Right lung (tissue), 10 donors: ENCODE measurements at places on chromosomes 3 and 15. TPM values are rescaled to one million over a fixed set of nuclear protein-coding genes. Genes with fewer than 3 reads are reported as not detected.

Gene HDGFL3
- 102 TPM for polyA plus RNA-seq

Gene GOLGA8O
- polyA plus RNA-seq, result 0.75 TPM

GRCh38 chr3:154678041-154678654 lies 248.2 kb upstream of the GPR149 start:
- no peak for DNase-seq

DNA sequence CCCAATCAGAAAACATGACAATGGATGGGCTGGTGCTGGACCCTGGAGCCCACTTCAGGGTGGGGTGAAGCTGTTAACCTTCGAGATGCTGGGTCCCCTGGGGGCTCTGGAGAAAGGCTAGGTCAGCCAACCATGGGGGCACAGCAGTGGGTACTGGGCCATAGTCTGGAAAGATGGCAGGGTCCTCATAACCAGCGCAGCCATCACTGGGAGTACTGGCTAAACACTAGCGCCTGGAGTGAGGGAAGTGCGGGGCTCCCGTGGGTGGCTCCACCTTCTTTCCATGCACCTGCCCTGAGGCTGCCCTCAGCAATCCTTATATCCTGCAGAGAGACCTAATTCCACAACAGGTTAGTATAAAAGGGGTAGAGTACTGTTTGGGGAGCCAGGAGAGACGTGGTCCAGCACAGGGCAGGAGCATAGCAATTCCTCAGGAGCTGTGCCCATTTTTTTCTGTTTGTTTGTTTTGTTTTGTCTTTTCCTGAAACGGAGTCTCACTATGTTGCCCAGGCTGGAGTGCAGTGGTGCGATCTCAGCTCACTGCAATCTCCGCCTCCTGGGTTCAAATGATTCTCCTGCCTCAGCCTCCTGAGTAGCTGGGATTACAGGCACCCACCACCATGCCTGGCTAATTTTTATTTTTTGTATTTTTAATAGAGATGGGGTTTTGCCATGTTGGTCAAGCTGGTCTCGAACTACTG lies 122.6 kb upstream of the MEF2A start:
- DNase-seq, result no peak

- DNase-seq, result no peak
Measured at GRCh38 chr3:150227839-150228238, 180.3 kb upstream of the TSC22D2 start.

DNA sequence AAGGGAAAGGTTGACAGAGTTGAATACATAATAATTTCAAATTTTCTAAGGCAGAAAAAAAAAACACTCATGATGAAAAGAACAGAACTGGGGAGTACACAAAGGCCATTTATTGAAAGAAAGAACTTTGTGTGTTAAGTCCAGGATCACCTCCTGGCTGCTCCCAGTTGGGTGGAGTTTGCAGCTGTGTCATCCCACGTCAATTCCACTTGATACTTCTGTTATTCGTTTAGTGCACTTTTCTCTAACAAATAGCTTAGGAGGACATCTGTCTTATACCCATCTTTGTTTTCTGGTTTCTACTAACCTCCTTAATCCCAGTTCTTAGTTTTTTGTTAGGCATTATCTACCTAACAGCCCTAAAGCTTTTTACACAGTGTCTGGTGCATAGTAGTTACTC lies 44.7 kb downstream of the SGO1 start:
- no peak for DNase-seq

DNA sequence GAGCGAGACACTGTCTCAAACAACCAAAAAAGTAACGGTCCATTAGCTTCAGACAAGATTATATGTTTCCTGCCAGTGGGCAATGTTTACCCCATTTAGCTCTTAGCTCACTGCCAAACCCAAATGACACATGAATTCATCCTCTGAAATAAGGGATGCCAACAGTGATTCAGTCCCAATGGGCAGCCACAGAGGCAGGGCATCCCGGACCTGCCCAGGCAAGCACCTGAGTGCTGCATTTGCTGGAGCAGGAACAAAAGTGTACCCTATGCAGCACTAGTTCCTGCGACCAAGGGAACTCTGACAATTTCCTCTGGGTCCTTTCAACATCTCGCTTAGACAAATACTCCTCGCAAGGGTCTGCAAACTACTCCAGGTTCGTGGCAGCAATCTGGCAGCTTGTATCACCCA lies 8.0 kb downstream of the IP6K2 start:
- DNase-seq, result no peak

DNA sequence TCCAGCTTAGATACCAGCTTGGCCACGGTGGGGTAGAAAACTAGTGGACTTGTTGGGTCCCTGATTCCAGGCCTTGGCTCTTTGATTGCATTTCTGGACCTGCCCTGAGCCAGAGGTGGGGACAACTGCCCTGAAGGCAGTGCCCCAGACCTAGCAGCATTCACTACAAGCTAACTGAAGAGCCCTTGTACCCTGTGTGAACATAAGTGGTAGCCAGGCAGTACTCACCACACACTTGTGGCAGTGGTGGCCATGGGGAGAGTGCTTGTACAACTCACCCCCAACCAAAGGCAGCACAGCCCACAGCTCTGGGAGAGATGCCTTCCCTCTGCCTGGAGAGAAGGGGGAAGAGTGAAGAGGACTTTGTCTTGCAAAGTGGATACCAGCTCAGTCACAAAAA lies 177.3 kb upstream of the NAALADL2 start:
- no peak for DNase-seq

DNA sequence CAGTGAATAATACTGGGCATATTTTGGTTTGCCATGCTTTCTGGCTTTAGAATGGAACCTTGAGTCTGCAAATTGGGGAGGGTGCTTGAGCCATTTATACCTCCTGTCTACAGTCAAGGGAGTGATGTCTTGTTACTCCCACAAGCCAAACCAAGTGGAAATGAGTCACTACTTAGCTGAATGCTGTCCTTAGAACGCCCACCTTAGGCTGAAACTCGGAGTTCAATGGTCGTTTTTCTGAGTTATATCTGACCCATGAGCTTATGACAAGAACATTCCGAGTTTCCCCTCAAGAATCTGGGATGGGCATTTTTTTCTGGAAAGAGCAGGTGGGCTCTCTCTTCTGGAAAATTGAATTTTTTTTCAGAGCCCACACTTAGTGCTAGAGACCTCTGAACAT lies 17.4 kb upstream of the CLDN18 start:
- DNase-seq, result no peak

- no peak for DNase-seq
Measured at GRCh38 chr15:68713874-68714273, 106.8 kb downstream of the ANP32A start.

DNA sequence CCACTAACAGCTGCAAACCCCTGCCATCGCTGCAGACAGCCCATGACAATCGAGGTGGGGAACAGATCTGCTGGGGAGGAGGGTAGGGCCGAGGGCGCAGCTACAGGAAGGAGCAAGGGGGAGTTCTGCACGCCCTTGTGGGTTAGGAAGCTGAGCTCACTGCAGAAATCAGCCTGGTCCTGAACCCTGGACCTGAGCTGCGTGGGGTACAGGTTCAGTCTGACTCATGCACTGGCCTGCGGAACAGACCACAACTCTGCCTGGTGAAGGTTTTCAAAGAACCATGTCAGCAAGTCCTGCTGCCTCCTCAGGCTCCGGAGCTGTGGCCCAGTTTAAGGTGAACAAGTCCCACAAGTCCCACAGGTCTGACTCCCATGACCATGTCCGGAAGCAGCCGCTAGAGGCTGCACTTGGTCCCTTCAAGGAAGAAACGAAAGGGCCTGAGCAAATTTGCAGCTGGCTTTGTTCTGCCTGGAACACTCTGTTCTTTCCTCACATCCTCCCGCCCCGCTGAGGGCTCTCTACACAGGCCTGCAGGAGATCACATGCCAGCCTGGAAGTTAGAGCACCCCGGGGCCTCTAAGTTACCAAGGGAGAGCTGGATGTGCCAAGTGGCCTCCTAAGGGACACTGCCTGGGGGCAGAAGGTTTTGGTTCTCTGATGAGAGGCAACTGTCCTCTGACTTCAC lies 49.4 kb upstream of the AKAP13 start:
- DNase-seq, result peak; percentile 68

- no peak for DNase-seq
Measured at GRCh38 chr15:64901141-64901540, 10.6 kb upstream of the ANKDD1A start.

GRCh38 chr3:35849963-35850362 lies 210.6 kb downstream of the ARPP21 start:
- no peak for DNase-seq
